T-helper 1 cell treated with Interleukin-12 subunit alpha and Interleukin-12 subunit beta and Interleukin-4 antibody, amounts not matched to agents 30 ng/mL and 1 ng/mL, for 36 hours (primary cell): ENCODE measurements at places on chromosomes 5 and 9. TPM values are rescaled to one million over a fixed set of nuclear protein-coding genes. Genes with fewer than 3 reads are reported as not detected.

PPP1R26 gene
- 0.07 and 0.49 TPM in 2 replicates for total RNA-seq

PDZD2 gene
- total RNA-seq = not detected in 2 replicates

C1QTNF2 gene
- not detected in 2 replicates for total RNA-seq

SLC6A3 gene
- total RNA-seq = not detected in 2 replicates

NKD2 gene
- 3.1 and 4.3 TPM in 2 replicates for total RNA-seq
